Hematopoietic multipotent progenitor cell treated with erythropoietin and hydrocortisone succinate and interleukin-3 and kit ligand, for 17 days (in vitro differentiated cells): ENCODE measurements at places on chromosomes 6 and 20.
A peak's percentile ranks its signal among the peaks of the same experiment; 100 is the strongest.

- DNase-seq: no peak
Observed at GRCh38 chr6:125732398-125732797, 17.0 kb upstream of the HEY2 start.

DNA sequence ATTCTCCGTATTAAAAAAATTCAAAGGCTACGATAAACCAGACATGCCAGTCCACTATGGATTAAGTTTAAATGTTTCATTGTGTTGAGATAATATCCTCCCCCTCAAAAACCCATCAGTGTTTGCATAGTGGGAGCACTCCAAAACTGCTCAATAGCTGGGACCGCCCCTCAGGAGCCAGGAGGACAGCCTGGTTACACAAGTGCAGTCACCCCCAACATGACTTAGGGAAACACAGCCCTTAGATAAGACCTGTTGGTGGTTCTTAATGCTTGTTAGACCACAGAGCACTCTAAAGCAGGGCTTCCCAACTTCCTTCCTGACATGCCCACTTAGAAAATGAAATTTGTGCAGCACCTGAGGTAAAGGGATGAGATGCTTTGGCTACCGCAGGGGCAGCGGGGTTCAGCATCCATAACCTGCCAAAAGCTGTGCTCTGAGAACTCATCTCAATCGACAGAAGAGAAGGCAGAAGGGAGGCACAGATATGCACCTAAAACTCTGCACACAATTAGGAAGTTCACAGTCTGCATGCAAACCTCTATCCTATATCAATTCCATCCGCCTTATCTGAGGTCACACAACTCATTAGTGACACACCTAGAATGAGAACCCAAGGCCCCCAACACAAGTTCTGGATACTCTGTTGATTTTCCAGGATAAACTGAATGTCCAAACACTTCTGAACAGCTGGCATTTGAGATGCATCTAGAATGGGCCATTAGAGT is 74.3 kb downstream of the RALGAPA2 start:
- DNase-seq: no peak

GRCh38 chr6:156848123-156848522 is 70.9 kb downstream of the ARID1B start:
- DNase-seq: peak; percentile 57

DNA sequence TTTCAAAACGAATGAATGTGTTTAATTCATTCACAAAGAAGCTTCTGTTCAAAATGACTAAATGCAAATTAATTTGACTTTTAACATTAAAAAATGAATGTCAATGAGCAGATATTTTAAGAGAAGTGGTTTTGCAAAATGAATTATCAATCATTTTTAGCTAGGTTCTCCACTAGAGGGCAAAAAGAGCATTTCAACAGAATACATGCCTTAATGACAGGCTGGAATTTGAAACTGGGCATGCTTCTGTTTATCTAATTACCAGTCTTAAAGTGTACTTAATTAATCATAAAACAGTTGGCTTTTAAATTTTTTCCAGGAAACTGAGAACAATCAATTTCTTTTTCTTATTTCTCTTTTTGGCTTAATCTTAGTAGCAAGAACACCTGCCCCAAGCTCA is 63.8 kb upstream of the TINAG start:
- no peak for DNase-seq

- no peak for DNase-seq
Observed at GRCh38 chr6:89729818-89730217, 89.8 kb downstream of the MDN1 start.

- DNase-seq: no peak
Observed at GRCh38 chr6:111610548-111611172, 5.0 kb upstream of the TRAF3IP2 start.

DNA sequence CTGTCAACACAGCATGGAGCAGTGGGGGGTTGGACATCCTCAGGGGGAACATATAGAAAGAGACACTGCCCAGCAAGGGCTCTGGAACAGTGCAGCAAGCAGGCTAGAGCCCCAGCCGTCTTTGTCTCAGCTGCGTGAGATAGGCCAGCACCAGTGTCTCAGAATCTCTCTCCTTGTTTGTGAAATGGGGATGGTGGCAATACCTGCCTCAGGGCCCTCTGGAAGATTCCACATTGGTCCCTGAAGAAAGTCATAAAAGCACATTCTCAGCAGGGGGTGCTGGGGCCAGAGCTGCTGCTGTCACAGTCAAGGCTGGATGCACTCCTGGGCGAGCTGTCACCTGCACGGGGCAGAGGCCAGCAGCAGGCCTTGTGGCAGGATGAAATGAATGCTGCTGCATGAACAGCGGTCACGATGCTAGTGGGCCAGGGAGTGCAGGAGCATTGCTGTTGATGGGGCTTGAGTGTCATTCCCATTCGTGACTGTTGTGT is 121.7 kb downstream of the SYCP2 start:
- no peak for DNase-seq

- no peak for DNase-seq
Observed at GRCh38 chr6:158011980-158012566, 30.4 kb downstream of the SYNJ2 start.

DNA sequence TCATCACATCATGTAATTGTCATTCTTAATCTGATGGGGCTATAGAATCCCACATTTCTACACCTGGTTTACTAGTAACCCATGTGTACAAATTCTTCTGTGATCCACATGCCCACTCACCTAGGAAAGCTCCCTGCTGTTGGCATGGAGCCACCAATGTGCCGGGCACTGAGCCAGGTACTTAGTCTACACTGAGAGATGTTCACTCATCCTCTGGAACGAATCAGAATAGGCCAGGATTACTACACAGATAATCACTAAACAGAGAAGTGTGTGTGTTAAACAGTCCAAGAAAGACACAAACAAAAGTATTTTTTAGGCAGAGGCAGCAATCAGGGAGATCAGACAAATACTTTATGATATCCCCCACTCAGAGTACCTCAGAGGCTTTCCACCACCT is 193.2 kb upstream of the VGLL2 start:
- no peak for DNase-seq

DNA sequence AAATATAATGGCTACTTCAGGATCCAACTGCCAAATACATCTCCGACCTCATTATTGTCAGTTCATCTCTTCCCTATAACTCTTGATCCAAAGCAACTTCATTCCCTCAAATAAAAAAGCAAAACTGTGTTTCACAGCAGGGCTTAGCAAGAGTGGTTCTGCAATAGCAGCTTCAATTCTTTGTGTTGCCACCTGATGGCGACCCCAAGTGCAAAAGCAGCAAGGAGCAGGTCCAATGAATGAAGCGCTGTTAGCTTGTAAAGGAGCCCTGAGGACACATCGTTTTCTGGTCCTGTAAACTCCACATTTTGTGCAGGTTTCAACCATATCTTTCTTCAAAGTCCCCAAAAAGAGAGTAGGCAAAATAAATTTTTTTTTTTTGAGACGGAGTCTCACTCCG is 19.6 kb downstream of the RTN4IP1 start:
- DNase-seq: no peak

- no peak for DNase-seq
Observed at GRCh38 chr6:72675396-72675795, 53.5 kb downstream of the KCNQ5 start.

DNA sequence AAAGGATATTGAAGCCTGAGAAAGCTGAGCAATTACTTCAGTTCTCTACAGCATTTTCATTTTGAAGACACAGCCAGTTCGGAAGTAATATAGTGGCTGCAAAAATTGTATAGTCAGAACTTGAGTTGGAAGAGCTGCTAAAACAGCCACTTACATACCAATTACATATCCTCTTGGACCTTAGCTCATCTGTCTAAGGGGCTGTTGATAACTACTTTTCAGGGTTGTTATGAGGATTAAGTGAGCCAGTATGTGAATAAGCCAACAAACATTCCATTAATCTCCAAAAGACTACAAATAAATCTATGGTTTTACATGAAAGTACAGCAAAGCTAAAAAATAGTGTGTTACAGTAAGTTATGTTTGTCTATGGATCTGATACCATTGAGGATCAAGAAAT is 59.7 kb downstream of the TMEM200A start:
- DNase-seq: no peak

GRCh38 chr20:40856653-40857052 is 167.6 kb upstream of the MAFB start:
- no peak for DNase-seq

DNA sequence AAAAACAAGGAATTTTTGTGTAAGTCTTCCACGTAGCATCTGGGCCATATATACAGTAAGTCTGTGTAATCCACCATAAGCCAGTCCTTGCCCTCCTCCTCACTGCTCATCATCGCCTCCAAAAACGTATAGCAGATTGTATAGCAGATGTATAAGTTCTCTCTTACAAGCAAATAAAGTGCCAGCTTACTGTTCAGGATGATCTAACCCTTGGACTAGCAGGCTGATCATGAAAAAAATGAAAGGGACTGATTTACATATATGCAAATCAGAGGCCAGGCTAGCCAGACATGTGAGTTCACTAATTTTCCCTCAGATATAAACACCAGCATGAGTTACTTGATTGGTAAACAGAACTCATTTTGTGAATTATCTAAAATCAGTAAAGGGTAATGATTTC is 171.5 kb downstream of the LY86 start:
- DNase-seq: no peak

DNA sequence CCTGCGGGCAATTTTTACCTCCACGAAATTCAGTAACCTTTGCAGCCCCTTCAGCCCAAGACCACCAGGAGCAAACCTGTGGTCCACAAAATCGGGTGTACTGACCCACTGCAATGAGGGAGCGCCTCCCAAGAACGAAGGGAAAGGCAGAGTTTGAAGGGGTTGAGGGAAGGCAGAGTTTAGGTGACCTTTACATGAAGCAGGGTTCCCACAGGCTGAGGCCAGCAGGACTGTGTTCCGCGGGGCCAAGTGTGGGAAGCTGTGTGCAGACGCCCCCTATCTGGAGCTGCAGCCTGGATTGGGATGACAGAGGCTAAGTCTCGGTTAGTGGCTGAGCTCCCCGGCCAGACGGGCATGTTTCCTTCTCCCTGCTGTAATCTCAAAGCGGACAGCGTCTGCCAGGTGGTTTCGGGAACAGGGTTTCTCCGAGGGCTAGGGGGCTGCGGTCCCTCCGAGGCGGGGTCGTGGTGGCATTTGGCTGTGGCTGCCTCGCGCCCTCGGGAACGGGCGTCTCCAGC is 826 bp upstream of the PYGB start:
- peak; percentile 31 for DNase-seq

DNA sequence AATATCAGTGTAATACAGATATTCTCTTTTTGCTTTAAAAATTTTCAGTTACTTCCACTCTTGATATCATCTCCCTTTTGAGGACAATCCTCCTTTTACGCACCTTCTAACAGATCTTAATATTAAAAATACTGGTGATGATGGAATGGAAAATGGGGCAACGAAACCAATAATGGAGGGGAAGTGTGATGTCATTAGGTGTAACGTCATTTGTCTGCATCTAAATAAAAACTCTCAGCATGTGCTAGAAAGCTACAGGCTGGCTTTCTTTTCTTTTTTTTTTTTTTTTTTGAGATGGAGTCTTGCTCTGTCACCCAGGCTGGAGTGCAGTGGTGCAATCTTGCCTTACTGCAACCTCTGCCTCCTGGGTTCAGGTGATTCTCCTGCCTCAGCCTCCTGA is 66.5 kb downstream of the IYD start:
- DNase-seq: no peak

DNA sequence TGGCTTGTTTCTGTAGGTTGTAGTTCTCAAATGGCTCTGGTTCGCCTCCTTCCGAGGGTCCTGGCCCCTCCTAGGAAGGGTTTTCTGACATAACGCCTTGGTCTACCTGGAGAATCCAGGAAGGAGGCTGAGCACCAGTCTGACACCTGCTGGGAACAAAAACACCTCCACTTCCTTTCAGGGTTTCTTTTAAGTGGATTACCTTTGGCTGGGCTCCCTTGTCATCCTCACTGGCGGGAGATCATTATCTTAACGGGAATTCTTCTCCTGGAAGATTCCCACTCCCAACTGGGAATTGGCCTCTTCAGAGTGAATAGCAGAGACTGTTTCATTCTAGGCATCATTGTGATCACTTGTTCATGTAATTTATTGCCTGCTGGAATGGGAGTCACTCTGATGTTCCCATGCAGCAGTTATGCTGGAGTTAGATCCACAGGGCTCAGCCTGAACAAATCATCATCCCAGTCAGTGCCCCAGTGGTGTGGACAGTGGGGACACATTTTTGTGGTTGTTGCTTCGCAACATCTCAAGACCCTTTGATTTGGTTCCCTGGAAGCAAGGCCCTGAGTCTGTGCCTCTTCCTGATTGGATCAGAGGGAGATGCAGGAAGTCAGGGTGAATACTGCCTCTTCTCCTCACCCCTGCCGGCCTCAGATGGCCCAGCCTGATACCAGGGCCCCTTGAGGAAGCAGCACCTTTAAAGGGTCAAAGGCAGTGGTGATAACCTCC is 49.1 kb downstream of the LYRM2 start:
- DNase-seq: no peak

DNA sequence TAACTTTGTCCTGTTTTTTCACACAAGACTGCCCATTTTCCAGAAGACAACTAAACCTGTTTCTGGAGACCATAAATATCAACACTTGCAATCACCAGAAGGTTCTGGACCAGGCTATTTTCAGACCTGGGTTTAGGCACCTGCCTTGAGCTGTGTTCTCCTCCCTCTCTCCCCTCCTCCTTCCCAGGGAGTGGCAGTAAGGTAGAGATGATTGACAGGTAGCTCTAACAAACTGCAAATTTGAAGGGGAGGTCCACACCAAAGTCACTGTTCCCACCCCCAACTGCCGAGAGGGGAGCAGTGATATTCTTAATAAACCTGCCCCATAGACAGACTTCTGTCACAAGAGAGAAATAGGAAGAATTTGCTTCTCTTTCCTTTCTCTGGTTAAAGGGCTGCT is 91.2 kb upstream of the BACH2 start:
- DNase-seq: no peak

GRCh38 chr6:13682346-13682745 is 29.3 kb downstream of the RANBP9 start:
- no peak for DNase-seq

DNA sequence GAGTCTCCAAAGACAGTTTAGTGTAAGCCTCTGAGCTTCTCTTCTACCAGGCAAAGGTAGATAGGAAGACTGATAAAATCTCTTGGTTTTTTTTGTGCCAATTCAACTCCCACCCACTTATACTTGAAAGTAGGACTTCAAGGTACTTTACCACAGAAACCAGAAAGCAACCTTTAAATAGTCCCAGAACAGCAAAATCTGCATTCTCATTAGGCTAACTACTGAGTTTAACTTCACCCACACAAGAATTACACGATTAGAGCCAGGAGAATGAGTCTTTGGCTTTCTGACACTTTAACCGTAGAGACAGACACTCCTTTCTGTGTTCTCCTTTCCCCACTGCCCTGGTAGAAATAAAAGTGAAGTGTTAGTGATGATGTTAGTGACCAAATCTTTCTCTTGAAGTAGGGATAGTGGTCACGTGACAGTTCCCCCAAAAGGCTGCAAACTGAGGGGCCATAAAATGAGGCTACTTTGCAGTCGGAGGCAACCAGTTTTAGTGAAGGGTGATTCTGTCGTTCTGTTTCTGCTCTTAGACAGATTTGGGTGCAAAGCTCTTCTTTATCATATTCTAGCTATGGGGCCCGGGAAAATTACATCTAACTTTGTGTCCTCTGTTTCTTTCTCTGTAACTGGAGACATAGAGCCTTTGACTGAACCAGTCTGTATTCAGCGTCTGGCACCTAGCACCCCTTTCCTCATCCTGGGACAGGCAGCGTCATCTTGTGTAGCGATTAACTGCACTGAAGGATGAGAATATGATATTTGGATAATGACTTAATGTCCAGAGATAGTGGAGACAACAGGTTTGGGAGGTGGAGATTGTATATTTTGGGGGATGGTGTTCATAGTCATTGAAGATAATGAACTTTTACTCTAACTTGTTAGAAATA is 206.4 kb upstream of the CITED2 start:
- DNase-seq: no peak
